Left ventricle myocardium inferior (tissue), 1 donor: ENCODE measurements at places on chromosomes 1 and 21. TPM values are rescaled to one million over a fixed set of nuclear protein-coding genes. Genes with fewer than 3 reads are reported as not detected.

Gene TESK2
- total RNA-seq = 1.4 TPM

Gene SERPINC1
- total RNA-seq = not detected

DNA sequence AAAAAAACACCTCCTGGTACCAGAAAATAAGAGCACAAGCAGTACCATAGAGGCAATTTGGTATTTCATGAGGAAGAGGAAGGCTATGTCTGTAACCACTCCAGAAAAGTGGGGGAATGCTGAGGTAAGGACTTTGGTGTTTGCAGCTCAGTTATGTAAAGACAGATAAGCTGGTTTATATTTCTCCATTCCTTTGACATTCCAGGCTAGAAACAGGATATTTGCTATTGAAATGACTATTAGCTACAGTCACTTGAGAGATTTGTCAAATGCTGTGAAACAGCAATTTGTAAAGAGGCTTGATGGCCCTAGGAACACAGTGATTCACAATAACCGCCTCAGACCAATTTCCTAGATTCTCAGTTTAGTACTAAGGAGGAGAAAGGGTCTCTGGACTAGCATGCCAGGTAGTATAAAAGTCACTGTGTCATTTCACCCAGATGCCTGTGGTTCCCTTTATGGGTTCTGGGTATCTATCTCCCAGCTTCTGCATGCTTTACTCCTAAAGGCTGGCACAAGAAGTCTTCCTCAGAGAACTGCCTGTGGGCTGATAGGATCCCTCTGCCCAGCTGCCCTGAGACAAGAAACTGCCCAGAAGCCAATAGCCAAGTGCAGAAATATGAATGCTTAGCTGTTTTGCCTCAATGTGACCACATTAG lies 80.5 kb downstream of the VCAM1 start:
- no peak for DNase-seq

DNA sequence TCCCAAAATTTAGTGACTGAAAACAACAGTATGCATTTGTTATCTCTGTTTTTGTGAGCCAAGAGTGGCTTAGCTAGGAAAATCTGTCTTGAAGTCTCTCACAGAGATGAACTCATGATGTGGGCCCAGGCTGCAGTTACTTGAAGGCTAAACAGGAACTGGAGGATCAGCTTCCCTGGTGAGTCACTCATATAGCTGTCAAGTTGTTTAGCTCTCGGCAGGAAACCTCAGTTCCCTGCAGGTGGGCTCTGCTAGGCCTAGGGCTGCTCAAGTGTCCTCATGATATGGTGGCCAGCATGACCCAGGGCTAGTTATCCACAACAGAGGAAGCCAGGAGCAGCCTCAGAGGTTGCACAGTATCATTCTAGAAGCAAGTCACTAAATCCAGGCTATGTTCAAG lies 30.2 kb upstream of the DDX59 start:
- no peak for DNase-seq

- DNase-seq = no peak
Measured at GRCh38 chr1:245583081-245583480, 428.3 kb downstream of the KIF26B start.
